ENCODE measurements at places on chromosomes 5 and 9.

- DNase-seq = no peak
Observed at GRCh38 chr5:159448-160172, 31.7 kb upstream of the LRRC14B start.

GRCh38 chr9:113503131-113503541, 39.6 kb downstream of the RGS3 start:
- no peak for DNase-seq

DNA sequence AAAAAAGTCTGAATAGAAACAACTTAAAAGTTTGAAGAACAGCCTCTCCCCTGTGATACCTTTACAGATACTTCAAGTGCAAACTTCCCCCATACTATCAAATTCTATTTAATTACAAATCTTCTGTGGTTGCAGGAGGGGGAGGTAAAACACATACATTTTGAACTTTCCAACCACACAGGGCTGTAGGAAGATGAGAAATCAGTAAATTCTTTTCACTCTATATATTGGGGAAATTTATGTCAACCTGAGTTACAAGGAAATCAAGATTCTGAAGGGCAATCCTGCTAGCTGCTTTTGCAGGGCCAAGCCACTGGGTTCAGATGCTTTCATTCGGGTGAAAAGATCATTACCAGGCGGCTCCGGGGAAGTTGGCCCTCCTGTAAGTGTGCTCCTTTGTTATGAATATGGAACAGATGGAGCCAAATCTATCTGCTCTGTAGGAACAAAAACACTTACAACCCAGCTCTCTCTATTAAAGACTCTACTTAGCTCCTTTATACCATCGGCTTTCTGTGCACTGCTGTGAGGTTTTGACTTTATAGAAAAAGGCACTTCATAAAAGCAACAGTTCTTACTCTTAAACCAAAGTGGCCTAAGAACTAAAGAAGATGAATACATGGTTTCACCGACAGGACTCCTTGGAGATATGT, 269.1 kb downstream of the EFNA5 start:
- DNase-seq = no peak

GRCh38 chr9:87390361-87390760, 107.3 kb upstream of the DAPK1 start:
- no peak for DNase-seq

DNA sequence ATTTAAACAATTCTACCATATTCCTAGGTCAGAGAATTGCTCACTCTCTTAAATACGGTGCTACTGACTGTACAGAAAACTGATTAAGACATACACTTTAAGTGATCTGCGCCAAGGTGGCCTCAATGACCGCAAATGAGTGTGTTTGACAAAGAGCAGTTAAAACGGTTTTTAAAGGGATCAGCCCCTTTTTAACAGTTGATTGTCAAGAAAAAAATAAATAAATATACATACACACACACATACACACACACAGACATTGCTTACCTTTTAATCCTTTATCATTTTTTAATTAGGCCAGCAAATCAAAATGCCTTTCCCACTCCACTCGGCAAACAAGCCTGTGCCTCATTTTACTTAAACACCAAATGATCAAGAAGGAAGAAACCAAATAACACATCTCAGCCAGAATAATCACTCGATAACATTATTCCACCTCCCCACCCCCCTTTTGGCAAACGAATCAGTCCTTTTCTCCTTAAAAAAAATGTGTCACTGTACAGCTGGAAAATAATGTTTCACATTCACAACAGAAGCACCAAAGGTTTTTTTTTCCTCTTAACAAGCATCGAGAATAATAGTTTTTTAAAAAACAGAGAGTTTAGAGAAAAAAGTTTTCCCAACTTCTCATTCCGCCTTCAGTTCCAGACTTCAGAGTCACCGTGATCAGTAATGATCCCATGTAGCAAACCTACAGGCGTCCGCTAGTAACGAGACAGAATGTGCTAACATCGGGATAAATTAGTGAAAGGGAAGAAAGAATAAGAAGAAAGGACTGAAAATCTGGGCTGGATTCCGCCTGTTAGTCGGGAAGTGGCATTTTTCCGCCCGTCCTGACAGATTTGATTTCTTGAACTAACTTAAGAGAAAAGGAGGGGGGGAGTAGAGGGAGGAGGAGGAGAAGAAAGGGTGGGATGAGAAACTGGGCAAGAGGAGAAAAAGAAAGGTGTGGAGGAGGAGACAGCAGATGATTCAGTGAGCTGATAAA, at the start of gene ZNF608:
TSS of gene ZNF608 (minus strand) at position 712 of the 988 bp plus-strand sequence. CDS start 1,650 bp downstream, outside the sequence.
- DNase-seq = no peak

GRCh38 chr9:95506678-95507463, 9.9 kb downstream of the PTCH1 start:
- no peak for DNase-seq

GRCh38 chr5:38494763-38495162, 61.7 kb downstream of the LIFR start:
- no peak for DNase-seq

GRCh38 chr9:76454311-76454710, 4.7 kb upstream of the GCNT1 start:
- DNase-seq = no peak

- DNase-seq = no peak
Observed at GRCh38 chr5:126462239-126463014, 39.2 kb downstream of the GRAMD2B start.

GRCh38 chr5:180809403-180810209, 7.0 kb upstream of the MGAT1 start:
- DNase-seq = peak; percentile 71

DNA sequence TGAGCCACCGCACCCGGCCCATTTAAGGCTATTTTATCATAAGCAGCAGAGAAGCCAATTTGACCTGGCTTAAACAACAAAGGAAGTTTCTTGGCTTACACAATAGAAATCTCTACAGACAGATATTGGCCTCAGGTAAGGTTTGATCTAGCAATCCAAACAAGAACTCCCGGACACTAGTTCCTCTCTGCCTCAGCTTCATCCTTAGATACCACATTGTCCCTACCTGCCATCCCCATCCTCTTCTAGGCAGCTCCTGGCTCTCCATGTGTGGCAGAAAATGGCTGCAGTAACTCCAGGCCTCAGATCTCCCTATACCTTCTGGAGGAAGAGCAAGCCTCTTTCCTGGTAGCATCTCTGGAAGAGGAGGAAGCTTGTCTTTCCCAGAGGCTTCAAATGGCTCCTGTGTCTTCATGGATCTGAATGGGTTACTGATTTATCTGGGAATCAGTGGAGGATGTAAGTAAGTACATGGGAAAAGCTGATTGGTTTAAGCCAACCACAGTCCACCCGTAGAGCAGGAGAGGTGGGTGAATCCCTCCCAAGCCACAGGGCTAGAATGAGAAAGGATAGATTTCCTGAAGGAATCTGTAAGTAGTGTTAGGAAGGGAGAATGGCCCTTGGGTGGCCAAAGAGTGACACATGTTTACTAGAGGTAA, 26.7 kb upstream of the AOPEP start:
- no peak for DNase-seq

- no peak for DNase-seq
Observed at GRCh38 chr5:81626524-81626923, 124.4 kb downstream of the SSBP2 start.

DNA sequence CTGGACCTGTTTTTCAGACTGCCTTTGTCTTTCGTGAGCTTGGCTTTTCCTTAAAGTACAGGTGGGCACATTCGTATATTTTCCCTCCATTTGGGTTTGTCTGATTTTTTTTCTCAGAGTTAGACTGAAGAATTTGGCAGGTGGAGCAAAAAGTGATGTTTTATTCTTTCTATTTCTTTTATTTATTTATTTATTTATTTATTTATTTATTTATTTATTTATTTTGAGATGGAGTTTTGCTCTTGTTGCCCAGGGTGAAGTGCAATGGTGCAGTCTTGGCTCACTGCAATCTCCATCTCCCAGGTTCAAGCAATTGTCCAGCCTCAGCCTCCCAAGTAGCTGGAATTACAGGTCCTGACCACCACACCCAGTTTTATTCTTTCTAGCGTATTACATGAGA, 1805.1 kb upstream of the WWC1 start:
- DNase-seq = no peak

DNA sequence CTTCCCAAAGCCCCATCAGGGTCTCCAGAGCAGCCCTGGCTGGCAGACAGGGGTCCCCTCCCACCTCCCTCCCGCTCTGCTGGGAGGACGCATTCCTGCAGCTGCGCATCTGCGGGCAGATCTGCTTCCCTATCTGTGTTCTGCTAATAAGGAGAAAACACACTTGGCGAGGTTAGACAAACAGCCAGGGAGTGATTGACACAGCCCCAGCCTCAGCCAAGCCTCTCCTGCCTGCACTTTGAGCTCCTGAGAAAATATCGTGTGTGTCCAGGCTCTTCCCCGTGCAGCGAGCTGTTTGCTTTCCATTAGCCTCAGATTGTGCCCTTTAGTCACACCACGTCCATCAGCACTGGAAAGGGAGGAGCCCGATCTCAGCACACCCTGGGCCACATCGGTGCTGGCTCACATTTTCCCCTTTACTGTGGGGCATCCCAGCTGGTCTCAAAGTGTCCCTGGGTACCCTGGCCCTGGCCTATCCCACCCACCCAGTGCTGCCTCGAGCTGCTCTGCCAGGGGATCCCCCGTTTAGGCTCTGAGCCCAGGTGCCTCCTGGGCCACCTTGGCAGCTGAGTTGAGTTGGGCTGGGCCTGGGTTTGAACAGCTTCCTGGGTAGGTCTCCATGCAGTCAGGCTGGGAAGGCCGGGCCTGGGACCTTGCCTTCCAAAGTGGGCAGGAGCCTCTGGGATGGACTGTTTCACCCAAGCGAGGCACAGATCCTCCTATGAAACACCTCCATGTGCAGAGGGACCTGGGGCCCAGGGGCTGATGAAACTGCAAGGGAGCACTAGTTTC, 61.1 kb downstream of the BARX1 start:
- no peak for DNase-seq

GRCh38 chr5:146079695-146080373, 25.5 kb downstream of the PLAC8L1 start:
- DNase-seq = no peak

DNA sequence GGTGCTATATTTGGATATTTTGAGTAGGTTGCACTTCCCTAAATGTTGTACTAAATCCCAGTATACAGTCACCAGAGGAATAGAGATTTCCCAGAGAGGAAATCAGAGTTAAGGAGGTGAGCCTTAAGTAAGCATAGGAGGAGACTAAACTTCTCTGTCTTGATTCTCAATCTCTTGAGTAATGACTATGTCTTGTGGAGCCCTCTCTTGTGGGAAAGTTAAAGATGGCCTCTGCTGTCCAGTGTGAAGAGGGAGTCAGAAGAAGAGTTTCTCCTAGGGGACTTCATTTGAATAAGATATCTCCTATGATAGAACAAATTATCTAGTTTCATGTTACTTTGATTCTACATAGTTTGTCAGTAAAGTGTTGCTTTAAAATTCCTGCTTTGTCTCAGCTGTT, 502.5 kb downstream of the PDE4D start:
- DNase-seq = no peak

DNA sequence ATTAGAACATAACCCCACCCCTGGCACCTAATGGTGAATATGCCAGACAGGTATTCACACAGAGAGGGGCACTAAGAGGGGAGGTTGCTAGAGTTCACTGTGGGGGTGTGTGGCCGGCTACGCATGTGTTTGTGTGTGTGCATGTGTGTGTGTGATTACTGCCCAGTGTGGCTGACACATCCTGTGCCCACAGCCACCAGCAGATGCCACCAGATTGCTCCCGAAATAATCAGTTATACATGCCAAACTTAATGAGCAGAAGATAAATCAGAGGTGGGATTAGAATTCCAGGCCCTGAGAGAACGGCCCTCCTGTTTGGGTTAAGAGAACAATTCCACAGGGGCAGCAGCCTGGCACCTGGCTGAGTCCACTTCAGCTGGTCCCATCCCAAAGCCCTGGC, 91.8 kb upstream of the TBCA start:
- no peak for DNase-seq

- DNase-seq = no peak
Observed at GRCh38 chr9:88923653-88924288, 67.5 kb upstream of the S1PR3 start.

DNA sequence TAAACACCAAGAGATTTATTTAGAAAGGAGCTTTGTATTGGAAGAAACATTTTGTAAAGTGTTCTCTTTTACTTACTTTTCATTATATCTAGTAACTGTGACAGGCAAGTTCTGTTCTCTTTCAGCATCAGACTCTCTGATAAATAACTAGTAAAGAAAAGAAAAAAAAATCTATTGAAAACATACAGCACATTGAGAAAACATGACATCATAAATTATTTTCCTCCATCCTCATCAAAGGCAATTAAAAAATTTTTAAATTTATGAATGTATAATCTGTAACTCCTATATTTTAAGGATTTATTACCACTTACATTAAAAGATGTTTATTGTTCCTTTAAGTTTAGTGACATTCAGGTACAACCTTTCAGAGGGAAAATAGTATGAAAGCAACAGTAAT, 11.1 kb downstream of the CCNH start:
- DNase-seq = no peak

GRCh38 chr5:124310453-124310852, 436.0 kb downstream of the ZNF608 start:
- DNase-seq = no peak

GRCh38 chr5:118891252-118891651, 97.1 kb downstream of the DTWD2 start:
- DNase-seq = no peak

GRCh38 chr9:98168941-98169488, 23.4 kb downstream of the CORO2A start:
- DNase-seq = no peak

DNA sequence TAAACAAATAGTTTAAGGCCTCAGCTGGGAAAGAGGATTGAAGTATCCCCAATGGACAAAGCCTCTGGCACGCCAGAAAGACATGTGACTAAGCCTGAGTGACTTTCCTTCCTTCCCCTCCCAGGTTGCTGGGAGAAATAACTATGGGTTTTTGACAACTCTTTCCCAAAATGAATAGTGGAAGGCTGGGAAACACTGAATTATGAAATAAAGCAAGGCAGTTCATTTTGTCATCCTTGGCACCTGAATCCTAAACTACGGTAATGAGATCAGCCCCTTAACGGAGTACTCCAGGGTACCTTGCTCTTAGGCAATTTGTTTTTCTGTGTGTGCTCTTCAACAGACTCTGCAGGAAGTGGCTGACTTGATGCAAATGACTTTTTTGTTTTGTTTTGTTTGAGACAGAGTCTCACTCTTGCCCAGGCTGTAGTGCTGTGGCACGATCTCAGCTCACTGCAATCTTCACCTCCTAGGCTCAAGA, 75.2 kb downstream of the LMNB1 start:
- DNase-seq = peak; percentile 3

GRCh38 chr5:170436335-170436734, 47.2 kb upstream of the KCNMB1 start:
- DNase-seq = no peak

GRCh38 chr9:34991607-34992375, 2.2 kb downstream of the DNAJB5 start:
- DNase-seq = no peak

DNA sequence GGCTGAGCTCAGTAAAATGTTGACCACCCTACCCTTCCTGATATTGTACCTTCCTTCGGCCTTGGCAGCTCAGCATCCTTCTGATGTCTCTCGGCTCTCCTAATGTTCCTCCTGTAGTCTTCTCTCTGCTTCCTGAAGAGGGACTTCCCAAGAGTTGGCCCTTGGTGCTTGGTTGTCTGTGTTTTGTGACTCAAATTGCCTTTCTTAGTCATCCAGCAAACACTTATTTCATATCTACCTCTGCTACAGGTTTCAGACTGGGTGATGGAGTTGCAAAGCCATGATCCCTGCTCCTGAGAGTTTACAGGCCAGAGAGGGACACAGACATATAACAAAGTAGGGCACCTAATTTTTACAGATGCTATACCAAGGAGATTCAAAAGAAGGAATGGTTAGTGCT, 70.1 kb downstream of the SV2C start:
- DNase-seq = no peak
